Peyer's patch (tissue), 4 donors: ENCODE measurements at places on chromosomes 13 and 19. TPM values are rescaled to one million over a fixed set of nuclear protein-coding genes. Genes with fewer than 3 reads are reported as not detected.

The GPC5 gene
- not detected for total RNA-seq

- no peak overlapping the region for H3K4me3 ChIP-seq
- H3K27me3 ChIP-seq = no peaks in the 10 kb centered on the region
- H3K36me3 ChIP-seq = no peaks in the 10 kb centered on the region
- H3K4me1 ChIP-seq = no peaks in the 10 kb centered on the region
- H3K27ac ChIP-seq = no peak overlapping the region
Measured at GRCh38 chr13:64130171-64130570, 2714.5 kb upstream of the PCDH20 start.

DNA sequence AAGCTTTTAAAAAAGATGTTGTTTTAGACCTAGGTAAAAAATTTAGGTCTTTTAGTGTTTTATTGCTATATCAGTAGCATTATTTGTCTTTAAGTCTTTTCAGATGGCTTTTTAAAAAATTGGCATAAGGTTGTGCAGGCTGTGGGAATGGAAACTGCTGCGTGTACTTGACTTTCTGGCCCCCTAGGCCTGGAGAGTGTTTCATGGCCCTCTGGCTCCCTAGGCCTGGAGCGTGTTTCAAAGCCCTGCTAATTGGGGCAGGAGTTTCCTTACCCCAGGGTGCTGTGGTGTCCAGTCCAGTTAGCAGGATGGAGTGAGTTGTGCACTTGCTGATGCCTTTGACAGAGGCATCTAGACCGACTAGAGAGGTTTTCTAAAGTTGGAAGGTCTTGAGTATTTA is 23.8 kb downstream of the PRAM1 start:
- H3K4me3 ChIP-seq = no peak overlapping the region
- no peak overlapping the region for H3K27ac ChIP-seq
- H3K4me1 ChIP-seq = no peaks in the 10 kb centered on the region
- peaks cover 91% of the 10 kb centered on the region for H3K36me3 ChIP-seq
- H3K27me3 ChIP-seq = no peaks in the 10 kb centered on the region

The TRAPPC2B gene
- total RNA-seq = 67.7 TPM
